Osteocyte (in vitro differentiated cells): ENCODE measurements at places on chromosomes 2 and 18.

DNA sequence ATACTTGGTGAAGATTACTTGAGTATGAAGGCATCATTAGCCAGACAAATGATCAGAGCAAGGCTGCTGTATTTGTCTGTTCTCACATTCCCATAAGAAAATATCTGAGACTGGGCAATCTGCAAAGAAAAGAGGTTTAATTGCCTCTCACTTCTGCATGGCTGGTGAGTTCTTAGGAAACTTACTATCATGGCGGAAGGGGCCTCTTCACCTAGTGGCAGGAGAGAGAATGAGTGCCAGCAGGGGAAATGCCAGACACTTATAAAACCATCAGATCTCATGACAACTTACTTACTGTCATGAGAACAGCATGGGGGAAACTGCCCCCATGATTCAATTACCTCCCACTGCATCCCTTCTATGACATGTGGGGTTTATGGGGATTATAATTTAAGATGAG is 452.3 kb downstream of the GALR1 start:
- DNase-seq, result no peak

DNA sequence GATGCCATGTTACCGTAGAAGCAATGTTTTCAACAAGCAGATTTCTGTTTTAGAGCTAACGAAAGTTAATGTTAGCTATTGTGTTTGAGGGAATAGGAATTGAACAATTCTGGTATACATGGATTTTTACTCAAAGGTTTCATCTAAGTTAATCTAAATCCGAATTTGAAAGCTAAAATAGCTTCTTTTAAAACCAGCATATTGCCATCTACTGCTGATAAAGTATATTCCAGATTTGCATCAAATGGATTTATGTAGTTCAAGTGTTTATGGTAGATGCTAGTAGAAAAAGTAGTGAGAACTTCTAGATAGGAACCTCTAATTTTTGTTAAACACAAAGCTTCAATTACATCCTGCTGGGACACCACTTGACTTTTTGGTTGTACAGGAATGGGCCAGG is 1569.5 kb upstream of the NXPH2 start:
- DNase-seq, result no peak

DNA sequence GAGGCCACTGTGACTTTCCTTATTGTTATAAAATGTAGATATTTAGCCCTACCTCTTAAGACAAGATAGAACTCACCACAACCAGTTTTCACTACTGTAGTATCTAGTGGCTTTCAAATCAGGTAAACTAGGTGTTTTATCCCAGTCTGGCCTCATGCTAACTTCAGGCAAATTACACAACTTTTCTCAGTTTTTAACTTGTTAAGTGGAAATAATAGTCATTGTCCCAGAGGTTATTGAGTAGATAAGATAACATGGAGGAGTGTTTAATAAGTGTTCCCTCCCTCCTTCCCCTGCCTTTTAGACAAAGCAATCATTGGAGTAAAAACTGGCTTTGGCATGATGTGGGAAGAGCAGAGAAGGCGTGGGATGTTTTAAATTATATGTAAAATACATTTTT is 27.3 kb downstream of the ANXA4 start:
- DNase-seq, result no peak

DNA sequence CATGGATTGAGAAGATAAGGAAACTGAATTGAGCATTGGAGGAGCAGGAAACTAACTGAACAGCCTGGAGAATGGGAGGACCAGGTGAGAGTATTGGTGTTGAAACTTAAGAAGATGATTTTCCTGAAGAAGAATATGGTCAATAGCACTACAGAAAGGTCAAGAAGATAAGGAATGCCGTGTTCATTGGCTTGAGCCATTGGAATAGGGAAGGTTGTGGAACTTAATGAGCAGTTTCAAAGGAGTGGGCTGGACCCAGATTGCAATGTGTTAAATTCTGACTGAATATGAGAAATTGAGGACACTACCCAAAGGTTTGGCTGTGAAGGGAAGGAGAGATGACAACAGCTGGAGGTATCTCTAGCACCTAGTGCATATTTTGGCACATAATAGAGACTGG is 19.0 kb downstream of the KCMF1 start:
- DNase-seq, result no peak

GRCh38 chr2:121803503-121803902 is 48.1 kb downstream of the TSN start:
- DNase-seq, result no peak
